ENCODE measurements at places on chromosomes 12 and 14.

DNA sequence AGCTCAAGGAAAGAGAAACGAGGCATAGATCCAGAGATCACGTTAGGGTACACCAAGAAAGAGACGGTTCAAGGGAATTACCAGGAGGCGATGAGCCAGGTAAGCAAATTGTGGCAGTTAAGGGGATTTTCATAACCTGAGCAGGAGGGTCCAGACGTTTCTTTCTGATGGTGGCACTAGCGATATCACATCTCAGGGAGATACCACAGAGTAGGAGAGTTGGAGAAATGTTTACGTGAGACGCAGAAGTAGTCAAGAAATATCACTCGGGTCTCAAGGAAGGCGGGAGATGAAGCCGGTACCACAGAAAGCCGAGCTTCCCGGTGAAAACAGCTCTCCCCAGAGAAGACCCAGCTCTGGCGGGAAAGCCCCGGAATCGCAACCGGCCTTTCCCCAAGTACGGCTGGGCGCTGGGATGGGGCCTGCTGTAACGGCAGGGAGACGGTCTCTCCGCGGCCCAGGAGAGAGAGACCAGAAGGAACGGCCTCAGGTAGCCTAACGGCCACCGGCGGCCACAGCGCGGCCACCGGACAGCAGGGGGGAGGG, 485 bp downstream of the SENP1 start:
- no peak for DNase-seq

- no peak for DNase-seq
Observed at GRCh38 chr12:130775953-130776856, 60.1 kb upstream of the RIMBP2 start.

DNA sequence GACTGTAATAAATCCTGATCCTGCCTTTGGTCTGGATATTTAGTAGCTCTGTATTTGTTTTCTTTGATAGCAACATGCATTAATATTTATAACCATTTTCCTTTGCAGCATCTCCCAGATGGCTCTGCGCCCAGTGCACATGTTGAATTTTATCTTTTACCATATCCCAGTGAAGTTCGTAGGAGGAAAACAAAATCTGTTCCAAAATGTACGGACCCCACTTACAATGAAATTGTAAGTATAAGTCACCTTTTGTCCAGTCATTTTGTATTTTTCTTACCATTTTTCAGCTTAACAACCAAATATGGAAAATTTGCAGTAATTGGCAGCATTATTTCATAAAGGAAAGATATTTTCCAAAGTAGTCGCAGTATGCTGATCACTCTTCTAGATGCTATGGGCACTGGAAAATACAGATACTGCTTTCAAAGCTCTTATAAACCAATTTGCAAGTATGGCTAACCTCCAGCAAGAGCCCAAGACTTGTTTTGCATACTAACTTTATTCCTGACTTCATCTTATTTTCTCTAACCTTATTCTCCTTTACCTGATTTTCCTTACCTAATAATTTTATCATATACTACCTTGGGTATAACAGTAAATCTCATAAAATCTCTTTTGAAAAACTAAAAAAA, 97.4 kb downstream of the PLCZ1 start:
- DNase-seq = no peak

DNA sequence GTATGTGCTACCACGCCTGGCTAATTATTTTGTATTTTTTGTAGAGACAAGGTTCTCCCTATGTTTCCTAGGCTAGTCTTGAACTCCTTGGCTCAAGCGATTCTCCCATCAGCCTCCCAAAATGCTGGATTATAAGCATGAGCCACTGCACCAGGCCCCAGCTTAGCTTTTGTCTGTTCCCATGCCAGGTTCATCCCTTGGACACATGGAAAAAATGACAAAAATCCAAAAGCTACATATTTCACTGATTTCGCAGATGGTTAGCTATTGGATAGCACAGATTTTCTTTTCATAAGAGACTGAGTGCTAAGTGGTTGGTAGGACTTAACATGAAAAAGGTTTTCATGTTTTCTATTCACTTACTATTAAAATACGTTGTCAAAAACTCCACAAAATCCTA, 286.6 kb upstream of the KITLG start:
- DNase-seq = no peak

DNA sequence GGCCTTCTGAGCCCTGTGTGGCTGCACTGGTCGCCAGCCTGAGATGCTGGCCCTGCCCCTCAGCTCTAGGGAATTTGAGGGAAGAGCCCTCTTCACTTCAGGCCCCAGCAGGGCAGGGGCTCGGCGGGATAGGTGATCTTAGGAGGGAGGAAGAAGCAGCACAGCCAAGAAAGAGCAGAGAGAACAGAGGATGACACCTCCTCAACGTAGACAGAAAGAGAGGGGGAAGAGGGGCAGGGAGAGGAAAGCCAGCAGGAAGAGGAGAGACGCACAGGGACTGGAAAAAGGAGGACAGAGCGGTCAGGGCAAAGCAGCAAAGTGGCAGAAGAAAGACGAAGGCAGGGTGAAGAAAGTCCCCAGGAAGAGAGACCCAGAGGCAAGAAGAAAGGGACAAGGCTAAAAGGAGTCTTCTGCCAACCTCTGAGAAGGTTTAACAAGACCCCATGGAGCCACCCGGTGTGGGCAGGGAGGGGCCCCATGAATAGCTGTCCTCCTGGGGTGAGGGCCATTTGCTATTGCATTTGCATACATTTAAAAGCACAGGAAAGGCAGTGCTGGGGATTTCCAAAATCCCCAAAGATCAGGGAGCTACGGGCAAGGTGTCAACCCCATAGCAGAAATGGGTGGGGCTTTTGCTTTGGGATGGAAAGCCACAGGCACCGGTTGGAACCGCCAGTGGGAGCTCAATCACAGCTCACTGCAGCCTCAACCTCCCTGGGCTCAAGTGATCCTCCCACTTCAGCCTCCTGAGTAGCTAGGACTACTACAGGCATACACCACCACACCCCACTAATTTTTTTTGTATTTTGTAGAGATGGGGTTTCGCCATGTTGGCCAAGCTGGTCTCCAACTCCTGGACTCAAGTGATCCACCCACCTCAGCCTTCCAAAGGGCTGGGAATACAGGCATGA, 22.7 kb downstream of the CMKLR1 start:
- no peak for DNase-seq

DNA sequence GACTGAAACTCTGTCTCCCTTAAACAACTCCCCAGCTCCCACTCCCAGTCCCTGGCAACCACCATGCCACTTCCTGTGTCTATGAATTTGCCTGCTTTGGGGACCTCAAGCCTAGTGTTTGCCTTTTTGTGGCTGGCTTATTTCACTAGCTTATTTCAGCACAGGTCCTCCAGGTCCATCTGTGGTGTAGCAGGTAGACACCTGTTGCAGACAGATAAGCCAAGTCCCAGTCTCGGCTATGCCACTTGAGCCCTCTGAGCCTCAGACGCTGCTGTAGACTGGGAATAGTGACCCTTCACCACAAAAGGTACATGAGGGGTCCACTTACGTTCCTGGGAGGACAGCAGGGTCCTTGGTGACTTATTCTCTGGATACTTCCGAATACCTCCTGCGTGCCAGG, 24.4 kb upstream of the KLC1 start:
- no peak for DNase-seq

DNA sequence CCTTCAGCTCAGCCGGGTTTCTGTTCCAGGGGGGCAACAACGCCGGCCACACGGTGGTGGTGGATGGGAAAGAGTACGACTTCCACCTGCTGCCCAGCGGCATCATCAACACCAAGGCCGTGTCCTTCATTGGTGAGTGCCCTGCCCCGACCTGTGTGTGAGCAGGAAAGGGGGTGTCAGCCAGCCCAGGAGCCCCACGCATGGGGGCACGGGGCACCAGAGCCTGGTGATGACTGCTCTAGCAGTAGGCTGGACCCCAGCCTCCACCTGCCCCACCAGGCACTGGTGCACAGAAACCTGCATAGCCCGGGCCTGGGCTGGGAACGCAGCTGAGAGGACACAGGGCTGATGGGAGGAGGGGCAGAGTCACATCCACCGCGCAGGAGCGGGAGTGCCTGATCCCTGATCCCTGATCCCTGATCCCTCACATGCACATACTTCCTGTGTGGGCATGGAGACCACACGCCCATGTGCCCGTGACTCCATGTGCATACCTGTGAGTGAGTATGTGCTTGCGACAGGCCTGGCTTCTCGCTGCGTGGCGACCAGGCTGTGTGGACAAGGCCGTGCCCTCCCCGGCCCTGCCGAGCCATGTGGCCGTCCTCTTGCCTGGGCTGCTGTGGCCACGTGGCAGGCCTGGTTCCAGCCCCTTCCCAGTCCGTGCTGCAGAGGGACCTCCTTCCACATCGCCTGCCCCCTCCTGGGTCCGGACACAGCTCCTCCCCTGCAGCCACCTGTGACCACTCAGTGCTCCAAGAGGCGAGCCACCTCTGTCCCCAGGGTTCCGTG, 11.2 kb downstream of the ADSS1 start:
- DNase-seq = no peak

DNA sequence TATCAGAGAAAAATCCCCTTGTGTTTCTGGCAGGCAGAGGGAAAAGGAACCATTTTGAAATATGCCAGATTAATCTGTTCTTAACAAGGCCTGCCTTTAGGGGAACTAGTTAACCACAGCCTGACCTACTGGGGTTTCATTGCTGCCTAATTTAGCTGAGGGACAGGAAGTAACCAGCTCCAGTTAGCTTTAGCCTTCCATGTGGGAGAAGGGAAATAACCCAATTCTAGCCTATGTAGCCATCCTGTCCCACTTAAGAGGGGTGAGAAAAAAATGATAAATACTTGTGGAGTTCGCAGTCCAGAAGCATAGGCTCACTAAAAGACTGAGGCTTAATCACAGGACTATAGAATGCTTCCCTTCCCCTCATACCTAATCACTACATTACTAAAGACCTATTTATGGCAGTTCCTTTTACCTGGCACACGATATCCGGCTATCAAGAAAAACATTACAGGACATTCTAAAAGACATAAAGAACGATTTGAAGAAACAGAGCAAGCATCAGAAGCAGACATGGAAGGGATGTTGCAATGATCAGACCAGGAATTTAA, 22.8 kb downstream of the COX8C start:
- no peak for DNase-seq

GRCh38 chr14:72651714-72652113, 242.2 kb downstream of the DPF3 start:
- peak; percentile 49 for DNase-seq

- DNase-seq = no peak
Observed at GRCh38 chr12:51886021-51886710, 1.7 kb upstream of the ANKRD33 start.
